Muscle of leg (tissue), 16 donors: ENCODE measurements at places on chromosomes 2 and 18. TPM values are rescaled to one million over a fixed set of nuclear protein-coding genes. Genes with fewer than 3 reads are reported as not detected.

DNA sequence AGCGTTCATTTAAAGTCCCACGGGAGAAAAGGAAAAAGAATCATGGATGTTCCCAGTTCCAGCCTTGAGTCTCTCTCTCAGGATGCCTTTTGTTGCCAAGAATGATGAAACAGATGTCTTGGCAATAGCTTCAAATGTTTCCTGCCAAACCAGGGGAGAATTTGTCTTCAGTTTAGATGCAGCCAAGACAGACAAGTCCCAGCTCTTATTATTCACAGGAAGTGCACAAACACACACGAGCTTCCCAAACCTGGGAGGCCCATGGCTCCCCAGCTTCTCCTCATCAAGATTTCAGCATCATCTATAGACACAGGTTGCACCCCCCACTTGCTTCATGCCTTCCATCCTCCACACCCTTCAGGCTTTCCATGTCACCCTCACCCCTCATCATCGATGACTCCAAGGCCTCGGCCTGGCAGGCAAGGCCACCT is 45.9 kb downstream of the HS1BP3 start:
- H3K4me3 ChIP-seq, result no peak overlapping the region
- no peaks in the 10 kb centered on the region for H3K27me3 ChIP-seq
- H3K27ac ChIP-seq, result peak overlapping the region; percentile 47
- peaks cover 31% of the 10 kb centered on the region for H3K4me1 ChIP-seq
- H3K36me3 ChIP-seq, result no peaks in the 10 kb centered on the region
- DNase-seq, result peak; percentile 96

- H3K27me3 ChIP-seq, result no peaks in the 10 kb centered on the region
- H3K27ac ChIP-seq, result no peak overlapping the region
- DNase-seq, result no peak
- H3K4me3 ChIP-seq, result no peak overlapping the region
- no peaks in the 10 kb centered on the region for H3K4me1 ChIP-seq
These were observed 56.3 kb downstream of the SCG2 start for GRCh38 chr2:223545830-223546229.

DNA sequence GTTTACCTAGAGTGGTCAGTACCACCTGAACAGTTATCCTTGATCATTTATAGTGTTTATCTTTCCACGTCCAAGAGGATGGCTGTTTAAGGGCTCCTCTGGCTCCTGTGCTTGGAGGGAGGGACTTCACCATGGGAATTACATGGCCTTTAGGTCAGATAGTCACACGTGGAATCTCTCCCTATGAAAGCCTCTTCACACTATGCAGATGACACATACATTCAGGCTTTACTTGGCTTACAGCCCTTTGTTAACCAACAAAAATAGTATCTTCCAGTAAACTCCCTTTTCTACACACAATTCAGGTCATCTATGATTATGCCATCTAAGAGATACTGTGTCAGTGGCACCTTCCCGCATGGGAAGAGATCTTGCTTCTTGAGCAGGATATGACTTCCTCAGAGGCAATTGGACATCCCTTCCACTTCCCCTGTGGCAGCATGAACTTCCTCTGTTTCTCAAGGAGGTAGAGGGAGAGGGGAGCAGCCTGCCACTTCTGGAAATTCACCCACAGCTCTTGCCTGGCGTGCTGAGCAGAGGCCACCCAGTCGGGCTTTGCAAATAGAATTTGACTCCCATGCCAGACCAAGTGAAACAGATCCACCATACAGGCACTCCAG is 53.5 kb downstream of the COLEC12 start:
- peak; percentile 64 for DNase-seq
- no peaks in the 10 kb centered on the region for H3K27me3 ChIP-seq
- H3K27ac ChIP-seq, result peak overlapping the region; percentile 3
- H3K4me1 ChIP-seq, result peaks cover 14% of the 10 kb centered on the region
- peaks cover 4% of the 10 kb centered on the region for H3K36me3 ChIP-seq

The PKDCC gene
- total RNA-seq, result 147 TPM

GRCh38 chr2:198040835-198041234 is 236.4 kb downstream of the PLCL1 start:
- H3K27me3 ChIP-seq, result no peaks in the 10 kb centered on the region
- no peak overlapping the region for H3K27ac ChIP-seq
- no peak overlapping the region for H3K4me3 ChIP-seq
- H3K36me3 ChIP-seq, result no peaks in the 10 kb centered on the region
- H3K4me1 ChIP-seq, result no peaks in the 10 kb centered on the region
- no peak for DNase-seq

- H3K4me1 ChIP-seq, result peaks cover 7% of the 10 kb centered on the region
- no peak for DNase-seq
- no peaks in the 10 kb centered on the region for H3K36me3 ChIP-seq
- no peak overlapping the region for H3K27ac ChIP-seq
These were observed 148.4 kb downstream of the CSRNP3 start for GRCh38 chr2:165617741-165618481.

The IL1A gene
- total RNA-seq, result not detected
